Activated CD4-positive, alpha-beta T cell treated with anti-CD3 and anti-CD28 coated beads for 48 hours (primary cell): ENCODE measurements at places on chromosomes 7 and 10.

DNA sequence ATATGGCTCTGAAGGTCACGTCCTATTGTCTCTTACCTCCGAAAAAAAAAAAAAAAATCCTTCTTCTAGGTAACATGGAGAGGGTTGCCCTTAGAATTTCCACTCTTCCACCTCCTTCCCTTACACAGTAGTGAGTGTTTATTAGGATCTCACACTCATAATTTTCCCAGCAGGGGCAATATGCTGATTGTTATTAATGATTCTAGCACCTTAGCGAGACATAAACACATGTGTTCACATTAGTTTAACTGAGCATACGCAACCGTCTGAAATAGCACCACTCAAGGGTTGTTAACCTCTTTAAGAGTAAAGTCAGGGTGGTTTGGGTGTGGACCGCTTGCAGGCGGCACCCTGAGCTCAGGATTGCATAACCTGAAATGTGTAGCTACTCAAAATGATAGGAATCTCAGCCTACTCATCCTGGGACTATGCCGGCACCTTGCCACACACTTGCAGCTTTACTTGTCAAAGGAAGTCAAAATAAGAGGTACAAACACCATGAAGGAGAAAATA, 52.2 kb downstream of the CPEB3 start:
- no peak for DNase-seq

DNA sequence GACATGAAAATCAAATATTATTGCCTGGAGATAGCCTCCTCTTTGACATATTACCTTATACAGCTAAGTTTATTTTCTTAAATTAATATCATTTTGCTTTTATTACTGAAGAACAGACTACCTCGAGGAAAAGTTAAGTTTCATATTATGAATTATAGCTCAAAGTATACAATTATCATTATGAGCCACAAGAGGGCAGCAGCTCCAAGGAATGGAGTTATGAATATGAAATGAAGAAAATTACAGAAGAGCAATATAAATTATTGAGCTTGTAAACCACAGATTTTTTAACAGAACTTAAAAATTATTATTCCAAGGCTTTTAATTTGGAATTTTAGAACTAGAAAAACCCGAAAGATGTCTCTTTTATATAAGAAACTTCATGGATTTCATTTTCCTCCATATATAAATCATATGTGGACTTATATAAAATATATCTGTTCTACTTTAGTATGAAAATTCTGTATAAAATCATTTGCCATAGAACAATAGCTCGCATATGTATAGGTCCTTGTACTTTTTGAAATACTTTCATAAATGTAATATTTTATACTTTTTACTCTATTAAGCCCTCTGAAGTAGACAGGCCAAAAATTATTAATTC, 40.1 kb downstream of the IQUB start:
- peak; percentile 13 for DNase-seq

DNA sequence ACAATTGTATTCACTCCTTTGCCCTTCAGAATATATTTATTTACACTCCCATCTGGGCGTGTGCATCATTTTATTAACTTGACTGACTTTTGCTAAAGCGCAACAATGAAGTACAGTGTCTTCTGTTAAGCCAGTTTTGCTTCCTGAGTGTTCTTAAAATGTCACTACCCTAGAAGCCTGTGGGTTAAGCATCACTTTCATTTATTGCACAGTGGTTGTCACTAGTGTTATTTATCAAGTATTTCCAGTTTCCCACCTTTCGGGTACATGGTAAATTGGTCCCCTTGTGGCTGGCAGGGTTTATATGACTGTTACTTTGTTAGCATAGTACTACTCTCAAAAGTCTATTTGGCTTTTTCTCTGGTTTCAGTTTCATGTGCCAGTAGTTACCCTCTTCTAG, 3.3 kb downstream of the HILPDA start:
- DNase-seq, result peak; percentile 58

DNA sequence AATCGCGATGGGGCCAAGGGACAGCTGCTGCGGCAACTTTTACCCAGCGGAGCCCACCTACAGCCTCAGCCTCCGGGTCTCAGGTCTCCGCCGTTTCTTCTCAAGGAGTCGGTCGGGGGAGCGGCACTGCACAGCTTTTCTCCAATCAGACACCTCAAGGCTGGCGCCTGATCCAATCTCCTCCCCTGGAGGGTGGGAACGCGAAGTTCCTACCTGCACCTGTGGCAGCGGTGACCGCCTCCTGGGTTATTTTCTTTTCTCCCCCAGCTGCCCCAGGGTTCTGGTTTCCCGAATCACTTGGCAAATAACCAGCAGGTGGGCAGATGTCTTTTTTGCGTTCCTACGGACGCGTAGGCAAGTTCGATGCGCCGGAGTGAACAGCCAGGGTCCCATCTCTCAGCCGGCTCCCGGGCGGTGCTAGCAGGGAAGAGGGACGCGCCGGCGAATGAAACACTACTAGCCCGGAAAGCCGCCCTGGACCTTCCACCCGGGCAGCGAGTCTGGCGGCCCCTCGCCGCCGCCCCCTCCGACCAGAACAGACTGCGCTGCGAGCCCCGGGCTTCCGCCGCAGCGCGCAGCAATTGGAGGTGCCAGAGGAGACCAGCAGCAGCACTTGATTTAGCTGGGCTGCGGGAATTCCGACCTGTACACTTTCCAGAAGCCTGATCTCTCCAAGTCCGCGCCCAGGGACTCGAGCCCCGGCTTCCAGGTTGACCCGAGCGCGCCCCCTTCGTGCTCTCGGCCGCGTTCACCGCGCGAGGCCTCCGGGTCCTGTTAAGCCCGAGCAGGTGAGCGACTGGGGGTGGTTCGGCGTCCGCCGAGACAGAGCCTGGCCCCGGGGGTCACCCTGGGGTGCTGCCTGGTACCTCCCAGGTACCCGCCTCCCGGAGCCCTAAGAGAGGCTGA, at the start of gene PRR15:
Gene PRR15 (plus strand): TSS at position 246 of the 906 bp plus-strand sequence. CDS start 2,495 bp downstream, outside the sequence.
- peak; percentile 21 for DNase-seq
